ENCODE measurements at places on chromosomes 3 and 15.

DNA sequence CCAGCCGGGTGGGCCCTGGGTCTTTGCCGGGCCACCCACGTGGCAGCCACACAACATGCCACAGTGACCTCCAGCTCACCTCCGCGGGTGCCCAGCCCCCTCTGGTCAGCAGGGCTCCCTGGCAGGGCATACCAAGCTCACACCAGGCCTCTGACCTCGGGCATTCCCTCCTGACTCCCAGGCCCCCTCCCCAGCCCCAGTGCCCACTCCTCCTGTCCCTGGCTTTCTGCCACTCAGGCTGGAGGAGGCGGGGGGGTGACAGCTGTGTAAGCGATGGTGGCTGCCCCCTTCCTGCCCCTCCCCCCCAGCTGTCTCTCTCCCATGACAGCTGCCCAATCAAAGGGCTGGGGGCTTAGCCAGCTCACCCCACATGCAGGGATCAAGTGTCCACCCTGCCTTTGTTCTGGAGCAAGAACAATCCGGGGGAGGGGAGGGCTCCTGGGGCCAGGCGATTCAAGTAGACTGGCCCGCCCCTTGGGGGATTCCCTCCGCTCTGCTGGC lies 3.3 kb downstream of the PCBP4 start:
- DNase-seq = no peak

DNA sequence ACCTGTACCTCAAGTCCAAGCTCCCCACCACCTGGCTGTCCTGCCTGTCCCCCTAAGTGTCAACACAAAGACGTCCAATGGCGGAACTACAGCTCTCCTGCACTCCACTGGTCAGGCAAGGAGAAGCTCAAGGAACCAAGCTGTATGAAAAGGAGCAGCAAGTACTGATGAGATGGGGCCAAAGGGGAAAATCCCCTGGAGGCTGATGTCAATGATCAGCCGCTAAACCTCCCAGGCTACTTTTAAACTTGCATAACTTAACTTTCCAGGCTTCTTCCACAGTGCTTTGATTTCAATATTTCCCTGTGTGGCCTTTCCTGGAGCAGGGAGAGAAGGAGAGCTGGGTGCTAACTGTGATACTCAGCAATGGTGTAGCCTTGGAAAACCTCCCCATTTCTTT lies 35.0 kb downstream of the TM4SF4 start:
- no peak for DNase-seq

DNA sequence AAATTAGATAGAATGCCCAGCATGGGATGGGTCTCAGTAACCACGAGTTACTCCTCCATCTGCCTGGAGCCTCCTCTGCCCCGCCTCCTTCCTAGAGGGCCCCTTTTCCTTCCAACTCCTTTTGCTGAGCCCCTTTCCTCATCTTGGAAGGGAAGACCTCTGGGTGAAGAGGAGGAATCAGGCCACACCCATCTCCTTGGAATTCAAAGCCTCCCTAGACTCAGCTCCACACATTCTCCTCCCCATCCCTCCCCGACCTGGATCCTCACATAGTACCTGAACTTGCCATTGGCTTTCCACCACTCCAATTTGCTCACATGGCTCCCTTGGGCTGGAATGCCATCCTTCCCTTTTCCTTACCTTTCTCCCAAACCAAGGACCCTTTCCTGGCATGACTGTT lies 128.8 kb downstream of the SMAD6 start:
- no peak for DNase-seq

DNA sequence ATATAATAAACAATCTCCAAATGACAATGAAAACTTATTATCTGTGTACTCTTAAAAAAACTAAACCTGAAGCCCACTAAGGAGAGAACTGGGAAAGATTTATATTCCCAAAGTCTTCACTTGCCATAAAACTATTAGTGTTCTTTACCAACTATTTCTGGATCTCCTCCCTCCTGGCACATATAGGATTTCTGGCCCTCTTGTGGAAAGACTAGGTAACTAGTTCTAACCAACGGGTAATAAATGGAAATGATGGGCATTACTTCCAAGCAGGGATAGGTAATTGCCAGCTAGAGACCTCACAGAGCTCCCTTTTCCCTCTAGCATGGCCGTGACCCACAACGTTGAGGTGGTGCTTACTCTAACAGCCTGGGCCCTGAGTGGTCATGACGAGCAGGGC lies 110.1 kb downstream of the DNAH12 start:
- no peak for DNase-seq

DNA sequence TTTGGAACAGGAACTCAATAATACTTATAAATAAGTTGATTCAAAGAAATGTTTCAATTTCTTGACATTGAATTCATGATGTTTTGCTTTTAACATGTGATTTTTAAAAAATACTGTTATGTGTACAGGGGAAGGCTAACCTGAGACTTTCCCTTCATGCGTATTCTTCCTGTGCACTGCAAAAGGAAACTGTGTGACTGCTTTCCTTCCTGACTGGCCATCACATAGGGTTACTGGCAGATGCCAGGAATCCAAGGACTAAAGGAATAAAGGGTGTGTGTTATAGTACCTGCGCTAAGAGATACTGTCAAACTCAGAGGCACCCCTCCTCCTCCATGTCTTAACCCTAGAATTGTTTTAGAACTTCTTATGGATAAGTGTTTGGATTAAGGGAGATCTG lies 236.0 kb downstream of the UBE2E2 start:
- DNase-seq = no peak

Measured in effector CD8-positive, alpha-beta T cell (primary cell).